ENCODE measurements at places on chromosomes 6 and 20.

DNA sequence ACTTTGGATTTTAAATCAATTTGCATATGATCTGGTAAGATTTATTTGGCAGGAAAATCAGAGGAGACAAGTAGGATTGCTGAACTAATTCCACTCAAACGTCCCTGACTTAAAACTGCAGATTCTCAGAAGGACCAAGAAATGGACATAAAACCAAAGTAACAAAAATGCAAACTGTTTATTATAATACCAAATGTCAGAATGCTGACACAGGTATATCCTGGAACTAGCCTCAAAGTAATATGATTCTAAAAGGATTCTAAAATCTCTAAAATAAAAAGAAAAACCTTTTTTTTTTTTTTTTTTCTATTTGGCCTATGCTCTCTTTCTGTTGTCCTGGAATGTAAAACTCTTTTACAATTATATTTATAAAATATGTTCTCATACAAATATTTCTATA, 74.4 kb upstream of the BTBD3 start:
- no peak for DNase-seq

DNA sequence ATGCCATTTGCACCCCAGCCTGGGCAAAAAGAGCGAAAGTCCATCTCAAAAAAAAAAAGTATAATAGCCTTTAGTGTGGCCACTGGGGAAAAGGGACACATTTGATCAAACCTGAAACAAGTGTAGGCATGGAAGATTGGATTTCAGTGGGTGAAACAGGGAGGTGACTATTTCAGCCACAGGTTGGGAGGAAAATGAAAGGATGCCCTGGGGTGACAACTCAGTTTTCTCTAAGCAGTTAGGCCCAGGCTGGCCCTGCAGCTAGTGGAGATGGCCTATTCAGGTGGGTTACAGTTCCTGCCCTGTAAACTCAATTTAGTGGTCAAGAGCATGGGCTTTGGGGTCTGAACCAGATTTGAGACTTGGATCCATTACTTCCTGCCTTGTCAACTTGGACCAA, 36.4 kb downstream of the SPATA2 start:
- no peak for DNase-seq

GRCh38 chr6:18388942-18389341, 1.8 kb downstream of the RNF144B start:
- no peak for DNase-seq

GRCh38 chr6:13434777-13435176, 52.6 kb downstream of the GFOD1 start:
- peak; percentile 20 for DNase-seq

GRCh38 chr20:12358655-12359009, 440.9 kb downstream of the BTBD3 start:
- DNase-seq = no peak

GRCh38 chr6:129500958-129501739, 208.8 kb downstream of the ARHGAP18 start:
- DNase-seq = no peak

GRCh38 chr20:24868959-24869358, 80.1 kb upstream of the CST7 start:
- no peak for DNase-seq

DNA sequence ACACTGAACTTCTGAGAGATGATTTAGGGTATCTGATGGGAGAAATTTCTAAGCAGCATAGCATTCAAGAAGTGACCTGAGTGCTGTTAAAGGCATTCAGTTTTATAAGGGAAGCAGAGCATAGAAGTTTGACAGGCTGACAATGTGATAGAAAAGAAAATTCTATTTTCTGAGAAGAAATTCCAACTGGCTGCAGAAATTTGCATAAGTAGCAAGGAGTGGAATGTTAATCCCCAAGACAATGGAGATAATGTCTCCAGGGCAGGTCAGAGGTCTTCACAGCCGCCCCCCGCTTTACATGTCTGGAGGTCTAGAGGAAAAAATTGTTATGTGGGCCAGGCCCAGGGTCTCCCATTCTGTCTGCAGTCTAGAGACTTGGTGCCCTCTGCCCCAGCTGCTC, 1361.8 kb upstream of the EYS start:
- no peak for DNase-seq

DNA sequence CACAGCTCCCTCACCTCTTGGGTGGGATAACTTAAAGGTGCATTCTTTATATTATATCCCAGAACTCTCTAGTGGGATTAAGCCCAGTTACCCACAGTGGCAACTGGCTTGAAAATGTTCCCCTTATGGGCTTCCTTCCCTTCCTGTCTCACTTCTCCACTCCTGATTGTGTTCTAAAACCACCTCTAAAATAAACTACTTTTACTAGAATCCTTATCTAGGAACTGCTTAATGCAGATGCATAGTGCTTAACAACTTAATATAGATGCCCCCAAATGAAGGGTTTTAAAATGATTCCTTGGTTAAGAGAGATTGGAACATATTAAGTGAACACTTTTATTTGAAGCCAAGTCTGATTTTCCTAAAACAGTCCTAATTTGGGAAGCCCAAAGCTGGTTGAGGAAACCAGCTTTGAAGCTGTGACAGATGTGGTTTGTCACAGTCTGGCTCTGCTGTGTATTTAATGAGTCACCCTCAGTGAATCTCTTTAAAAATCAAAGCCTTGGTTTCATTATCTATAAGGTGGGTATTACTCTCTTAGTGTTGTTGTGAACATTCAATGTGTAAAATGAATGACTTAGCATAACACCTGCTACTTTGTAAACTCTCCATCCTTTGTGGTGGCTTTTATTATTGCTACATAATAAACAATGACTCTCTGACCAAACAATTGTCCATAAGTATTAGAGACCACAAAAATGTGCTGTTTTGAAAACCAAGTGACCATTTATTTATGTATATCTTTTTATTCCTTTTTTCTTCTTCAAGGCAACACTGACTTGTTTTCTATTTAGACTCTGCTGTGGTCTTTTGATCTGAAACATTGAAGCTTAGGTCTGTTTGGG, 24.4 kb downstream of the PLCB1 start:
- DNase-seq = peak; percentile 32

- DNase-seq = no peak
These were observed 968 bp upstream of the CCN5 start for GRCh38 chr20:44714102-44714700.

- peak; percentile 31 for DNase-seq
These were observed 4.2 kb upstream of the CTSZ start for GRCh38 chr20:59010995-59011873.

DNA sequence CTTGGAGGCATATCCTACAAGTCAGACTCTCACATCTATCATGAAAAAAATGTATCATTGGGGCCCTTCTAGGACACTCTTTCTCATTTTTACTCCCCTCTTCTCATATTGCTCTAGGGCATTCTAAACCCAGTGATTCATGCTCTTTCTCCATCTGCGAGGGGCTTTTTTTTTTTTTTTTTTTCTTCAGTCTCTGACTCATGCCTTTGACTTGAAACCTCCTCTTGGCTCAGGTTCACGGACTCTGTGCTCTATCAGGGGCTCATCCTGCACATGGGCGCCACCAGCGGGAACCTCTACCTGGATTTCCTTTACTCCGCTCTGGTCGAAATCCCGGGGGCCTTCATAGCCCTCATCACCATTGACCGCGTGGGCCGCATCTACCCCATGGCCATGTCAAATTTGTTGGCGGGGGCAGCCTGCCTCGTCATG, 17.8 kb downstream of the SLC22A1 start:
- no peak for DNase-seq

DNA sequence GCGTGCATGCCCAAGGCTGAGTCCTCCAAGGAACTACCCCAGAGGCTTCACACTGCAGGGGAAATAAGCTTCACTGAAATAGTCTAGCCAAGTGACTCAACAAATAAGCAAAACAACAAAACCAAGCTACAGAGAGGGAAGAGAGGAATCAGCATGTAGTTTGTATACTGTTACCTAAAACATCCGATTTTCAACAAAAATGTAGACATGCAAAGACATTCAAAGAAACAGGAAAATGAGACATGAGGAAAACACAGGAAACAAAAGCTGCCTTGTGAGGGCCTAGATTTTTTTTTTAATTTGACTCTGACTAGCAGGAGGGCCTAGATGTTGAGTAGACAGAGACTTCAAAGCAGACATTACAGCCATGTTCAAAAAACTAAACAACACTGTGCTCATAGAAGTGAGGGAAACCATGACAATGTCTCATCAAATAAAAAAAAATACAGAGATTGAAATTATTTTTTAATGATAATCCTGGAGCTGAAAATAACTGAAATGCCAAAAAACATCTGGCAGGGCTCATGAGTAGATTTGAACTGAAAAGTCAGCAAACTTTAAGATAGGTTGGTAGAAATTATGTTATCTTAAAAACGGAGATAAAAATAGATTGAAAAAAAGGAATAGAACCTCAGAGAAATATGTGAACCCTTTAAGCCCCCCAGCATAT, 16.4 kb upstream of the KIF25 start:
- DNase-seq = no peak

- no peak for DNase-seq
These were observed 5.6 kb downstream of the FILIP1 start for GRCh38 chr6:75488033-75488432.

GRCh38 chr6:112141707-112142106, 54.3 kb downstream of the FAM229B start:
- no peak for DNase-seq

- no peak for DNase-seq
These were observed 141.6 kb upstream of the AKAP12 start for GRCh38 chr6:151098166-151098565.

DNA sequence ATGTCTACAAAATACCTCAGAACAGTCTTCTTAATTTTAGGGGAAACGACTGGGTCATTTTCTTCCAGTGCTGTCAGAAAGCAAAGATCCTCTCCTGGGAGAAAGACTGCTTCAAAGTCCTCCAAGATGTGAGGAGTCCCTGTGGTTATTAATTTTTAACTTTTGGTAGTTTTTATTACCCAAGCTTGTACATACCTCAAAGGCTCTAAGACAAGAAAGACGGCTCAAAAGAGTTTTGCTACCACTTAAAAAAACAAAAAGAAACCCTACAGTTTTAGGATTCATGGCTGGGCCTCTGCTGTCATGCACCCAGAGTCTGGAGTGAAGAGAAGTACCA, 56.1 kb upstream of the APCDD1L start:
- no peak for DNase-seq

- no peak for DNase-seq
These were observed 76.0 kb downstream of the UNC5CL start for GRCh38 chr6:40963019-40963418.

DNA sequence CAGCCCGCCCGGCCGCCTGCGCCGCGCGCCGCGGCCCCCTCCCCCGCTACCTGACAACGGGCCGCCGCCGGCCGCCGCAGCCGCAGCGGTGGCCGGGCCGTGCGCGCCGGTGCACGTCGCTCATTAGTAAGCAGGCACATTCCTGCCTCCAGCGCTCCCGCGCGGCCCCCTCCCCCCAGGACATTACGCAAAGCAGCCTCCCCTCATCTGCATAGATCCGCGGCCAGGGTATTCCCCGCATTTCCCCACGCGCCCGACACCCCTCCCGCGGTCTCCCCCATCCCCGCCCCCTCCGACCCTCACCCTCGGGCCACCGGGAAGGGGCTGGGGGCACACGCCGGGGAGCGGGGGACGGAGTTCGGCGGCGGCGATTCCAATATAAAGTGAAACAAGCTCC, at the start of gene HIVEP2:
TSS of gene HIVEP2 (minus strand) at position 128 of the 397 bp plus-strand sequence. CDS start 170,438 bp downstream, outside the sequence.
- DNase-seq = peak; percentile 92

- no peak for DNase-seq
These were observed 175.4 kb downstream of the SIM1 start for GRCh38 chr6:100289285-100289684.

DNA sequence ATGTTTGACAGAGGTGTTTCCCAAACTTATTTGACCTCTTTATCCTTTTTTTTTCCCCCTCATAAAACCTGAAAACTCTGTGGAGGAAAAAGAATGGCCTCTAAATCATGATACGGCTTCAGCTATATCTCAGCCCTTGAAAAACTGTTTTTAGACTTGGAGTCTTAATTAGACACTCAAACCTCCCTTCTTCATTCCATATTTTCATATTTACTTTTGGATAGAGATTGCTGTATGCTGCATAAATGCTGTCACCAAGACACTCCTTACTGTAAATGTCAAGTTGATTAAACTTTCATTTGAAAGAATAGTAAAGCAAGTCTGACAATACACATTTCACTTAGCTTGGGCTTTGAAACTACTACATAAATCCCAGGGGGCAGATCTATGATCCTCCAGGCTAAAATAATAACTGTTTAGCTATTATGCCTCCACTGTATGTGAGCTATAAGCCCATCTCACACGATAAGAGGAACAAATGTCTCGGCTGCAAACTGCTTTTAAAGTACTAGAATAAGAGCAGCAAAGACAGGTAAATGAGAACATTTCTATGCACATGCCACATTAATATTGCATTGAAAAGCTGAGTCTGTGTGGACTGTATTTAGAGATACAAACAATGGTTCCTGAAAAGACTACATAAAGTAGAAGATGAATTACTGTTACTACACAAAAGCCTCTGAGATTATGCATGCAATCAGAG, 141.3 kb upstream of the HMGN3 start:
- DNase-seq = no peak

GRCh38 chr6:139062932-139063646, 34.5 kb downstream of the ABRACL start:
- DNase-seq = no peak

DNA sequence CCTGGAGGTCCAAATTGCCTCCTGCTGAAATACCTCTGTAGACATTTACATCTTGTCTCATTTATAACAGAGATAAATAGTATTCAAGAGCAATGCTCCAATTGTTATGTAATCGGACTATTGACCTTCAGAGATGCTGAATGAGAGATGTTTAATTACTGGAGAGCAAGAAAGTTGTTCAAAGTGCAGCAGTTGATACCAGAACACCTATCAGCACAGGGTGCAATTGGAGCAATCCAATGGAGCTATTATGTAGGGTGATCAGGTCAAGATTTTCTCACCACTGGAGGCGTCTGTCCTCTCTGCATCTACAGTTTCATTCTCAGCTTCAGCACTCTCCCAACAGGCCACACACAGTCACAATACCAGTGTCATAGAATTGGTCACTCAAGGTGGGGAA, 19.5 kb upstream of the TMX4 start:
- DNase-seq = no peak

- no peak for DNase-seq
These were observed 19.4 kb downstream of the NQO2 start for GRCh38 chr6:3019065-3019464.

DNA sequence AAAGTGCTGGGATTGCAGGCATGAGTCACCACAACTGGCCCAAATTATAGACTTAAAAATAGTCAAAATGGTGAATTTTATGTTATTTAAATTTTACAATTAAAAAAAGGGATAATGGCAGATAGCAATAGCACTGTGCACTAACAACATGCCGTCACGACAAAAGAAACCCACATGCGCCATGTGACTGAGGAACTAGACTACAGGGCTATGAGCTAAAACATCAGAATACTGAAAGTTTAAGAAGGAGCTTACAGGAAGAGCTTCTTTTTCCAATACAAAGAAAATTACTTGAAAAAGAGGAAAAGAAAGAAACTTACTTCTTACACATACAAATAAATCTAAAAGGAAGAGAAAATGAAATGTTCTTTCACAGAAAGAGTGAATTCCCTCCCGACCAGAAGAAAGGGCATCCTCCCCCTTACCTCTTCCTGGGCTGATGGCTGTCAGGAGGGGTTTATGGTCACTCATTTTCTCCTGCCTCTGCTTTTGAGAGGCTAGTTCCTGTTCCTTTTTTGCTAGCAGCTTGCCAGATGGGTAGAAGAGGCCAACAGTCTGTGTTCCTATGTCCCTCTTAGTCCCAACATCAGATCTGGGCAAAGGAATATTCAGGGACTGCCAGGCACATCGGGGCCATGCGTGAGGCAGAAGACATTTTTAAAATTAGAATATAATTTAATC, 54.5 kb downstream of the DZANK1 start:
- DNase-seq = no peak

GRCh38 chr6:156057869-156058268, 602.2 kb upstream of the NOX3 start:
- no peak for DNase-seq

GRCh38 chr6:161445021-161445799, 171.3 kb upstream of the AGPAT4 start:
- DNase-seq = no peak

Data from CD4-positive, alpha-beta T cell treated with Interleukin-10 for 1 hour (primary cell).